Activated naive CD8-positive, alpha-beta T cell treated with anti-CD3 and anti-CD28 coated beads for 36 hours (primary cell): ENCODE measurements at places on chromosomes 6 and 20.
A peak's percentile ranks its signal among the peaks of the same experiment; 100 is the strongest.

GRCh38 chr6:11012295-11012754, 31.8 kb downstream of the ELOVL2 start:
- H3K4me1 ChIP-seq: no peaks in the 10 kb centered on the region
- H3K4me3 ChIP-seq: no peak overlapping the region
- DNase-seq: no peak
- H3K27ac ChIP-seq: no peak overlapping the region
- no peaks in the 10 kb centered on the region for H3K36me3 ChIP-seq

GRCh38 chr6:42450477-42451332, 1.0 kb downstream of the TRERF1 start:
- H3K27me3 ChIP-seq: peaks cover 10% of the 10 kb centered on the region
- H3K4me1 ChIP-seq: peaks cover 46% of the 10 kb centered on the region
- H3K27ac ChIP-seq: peak overlapping the region; percentile 87
- DNase-seq: peak; percentile 46
- peak overlapping the region; percentile 94 for H3K4me3 ChIP-seq
- peaks cover 12% of the 10 kb centered on the region for H3K36me3 ChIP-seq

- H3K4me1 ChIP-seq: no peaks in the 10 kb centered on the region
- DNase-seq: no peak
- no peak overlapping the region for H3K4me3 ChIP-seq
- peaks cover 11% of the 10 kb centered on the region for H3K27me3 ChIP-seq
- no peaks in the 10 kb centered on the region for H3K36me3 ChIP-seq
These were observed 82.1 kb upstream of the DTNBP1 start for GRCh38 chr6:15744818-15745402.

DNA sequence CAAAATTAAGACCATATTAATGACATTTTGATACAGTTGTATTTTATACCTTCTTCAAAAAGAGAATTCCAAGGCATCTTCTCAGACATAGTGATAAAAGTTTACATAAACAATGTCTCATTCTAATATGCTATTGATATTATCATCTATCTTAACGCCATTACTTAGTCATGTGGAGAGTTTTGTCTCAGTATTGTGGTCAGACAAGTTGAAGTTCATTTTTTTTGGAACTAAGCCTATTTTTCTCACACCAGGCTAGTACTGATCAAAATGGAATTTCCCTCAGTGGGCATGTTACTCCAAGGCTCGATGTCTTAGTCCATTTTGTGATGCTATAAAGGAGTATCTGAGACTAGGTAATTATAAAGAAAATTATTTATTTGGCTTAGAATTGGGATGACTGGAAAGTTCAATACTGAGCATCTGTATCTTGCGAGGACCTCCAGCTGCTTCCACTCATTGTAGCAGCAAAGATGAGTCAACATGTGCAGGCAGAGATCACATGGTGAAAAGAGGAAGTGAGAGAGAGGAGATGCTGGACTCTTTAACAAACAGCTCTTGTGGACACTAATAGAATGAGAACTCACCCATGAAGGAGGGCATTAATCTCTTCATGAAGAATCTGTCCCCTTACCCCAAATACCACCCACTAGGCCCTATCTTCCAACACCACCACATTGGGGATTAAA, 825.5 kb upstream of the MANEA start:
- no peaks in the 10 kb centered on the region for H3K36me3 ChIP-seq
- no peaks in the 10 kb centered on the region for H3K4me1 ChIP-seq
- H3K4me3 ChIP-seq: no peak overlapping the region
- no peak overlapping the region for H3K27ac ChIP-seq
- no peaks in the 10 kb centered on the region for H3K27me3 ChIP-seq
- DNase-seq: no peak

GRCh38 chr20:62795023-62795761, 1.1 kb upstream of the MRGBP start:
- H3K4me1 ChIP-seq: peaks cover 36% of the 10 kb centered on the region
- H3K27me3 ChIP-seq: no peaks in the 10 kb centered on the region
- peak; percentile 85 for DNase-seq
- peaks cover 11% of the 10 kb centered on the region for H3K36me3 ChIP-seq

- H3K36me3 ChIP-seq: peaks cover 67% of the 10 kb centered on the region
- H3K27me3 ChIP-seq: no peaks in the 10 kb centered on the region
- DNase-seq: no peak
- H3K4me1 ChIP-seq: peaks cover 6% of the 10 kb centered on the region
- no peak overlapping the region for H3K27ac ChIP-seq
- H3K4me3 ChIP-seq: no peak overlapping the region
These were observed 92.2 kb downstream of the CTNNBL1 start for GRCh38 chr20:37786043-37786442.

DNA sequence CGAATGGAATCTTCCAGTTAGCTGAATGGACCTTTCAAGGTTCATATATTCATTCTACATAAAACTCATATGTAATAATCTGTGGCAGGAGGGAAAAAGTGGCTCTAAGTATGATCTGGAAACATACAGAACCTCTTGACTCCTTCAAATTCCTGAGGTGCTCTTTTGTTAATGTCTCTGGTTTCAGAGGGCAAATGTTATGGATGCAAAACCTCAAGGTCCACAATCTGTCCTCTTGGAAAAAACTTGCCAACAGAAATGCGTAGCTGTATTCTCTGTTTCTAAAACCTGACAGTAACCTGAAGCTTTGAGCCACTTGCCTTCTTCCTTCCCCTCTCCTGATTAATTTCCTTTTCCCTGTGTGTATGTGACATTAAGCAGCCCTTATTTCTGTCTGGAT, 80.9 kb upstream of the SUPT3H start:
- no peak overlapping the region for H3K4me3 ChIP-seq
- peaks cover 7% of the 10 kb centered on the region for H3K4me1 ChIP-seq

DNA sequence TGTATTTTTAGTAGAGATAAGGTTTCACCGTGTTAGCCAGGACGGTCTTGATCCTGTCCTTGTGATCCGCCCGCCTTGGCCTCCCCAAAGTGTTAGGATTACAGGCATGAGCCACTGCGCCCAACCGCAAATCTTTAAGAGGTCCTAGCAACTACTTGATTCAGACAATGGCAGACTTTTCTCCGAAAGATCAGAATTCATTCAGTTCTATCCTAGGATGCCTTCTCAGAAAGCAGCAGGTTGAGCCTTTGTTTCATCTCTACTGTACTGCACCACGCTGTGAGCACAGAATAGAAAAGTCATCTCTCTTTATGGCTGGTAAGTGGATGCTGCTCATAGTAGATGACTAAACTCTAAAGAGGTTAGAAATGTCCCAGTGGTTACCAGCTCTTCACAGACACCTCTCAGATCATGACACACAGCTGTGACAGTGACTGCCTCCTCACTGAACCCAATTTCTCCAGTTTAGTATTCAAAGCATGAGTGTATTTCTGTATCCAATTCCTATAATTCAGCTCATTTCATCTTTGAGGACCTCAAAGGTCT, 6.0 kb upstream of the HSF2 start:
- no peak overlapping the region for H3K27ac ChIP-seq
- no peaks in the 10 kb centered on the region for H3K36me3 ChIP-seq
- H3K27me3 ChIP-seq: no peaks in the 10 kb centered on the region
- DNase-seq: no peak

DNA sequence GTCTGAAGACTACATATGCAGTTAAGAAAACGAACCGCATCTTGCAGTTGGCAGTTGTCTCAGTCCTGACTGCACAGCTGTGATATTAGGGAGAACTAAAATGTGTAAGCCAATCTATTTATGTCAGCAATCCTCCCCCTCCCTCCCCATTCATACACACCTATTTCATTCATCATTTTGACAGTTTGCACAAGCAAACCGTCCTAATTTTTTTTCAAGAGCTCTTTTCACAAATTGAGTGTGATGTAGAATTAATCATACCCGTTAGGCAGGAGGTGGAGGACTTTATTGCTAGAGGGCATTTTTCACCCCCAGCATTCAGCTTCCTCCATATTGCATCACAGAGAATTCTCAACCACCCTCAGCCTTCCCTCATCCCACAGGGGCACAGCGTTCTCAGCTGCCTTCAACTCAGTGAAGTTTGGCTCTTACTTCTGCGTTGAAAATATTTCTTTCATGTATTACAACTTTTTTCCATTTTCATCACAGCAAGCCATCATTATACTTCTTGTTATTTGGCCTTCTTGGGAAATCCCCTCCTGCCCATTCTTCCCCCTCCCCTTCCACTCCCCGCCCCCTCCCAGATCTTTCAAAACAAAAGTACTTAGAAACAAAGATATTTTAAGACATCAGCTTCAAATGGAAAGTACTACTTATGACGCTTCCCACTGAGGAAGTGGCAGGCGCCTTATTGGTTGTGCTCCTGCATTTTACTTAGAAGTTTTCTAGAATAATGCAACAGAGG, 37.5 kb downstream of the NOX3 start:
- peaks cover 48% of the 10 kb centered on the region for H3K4me1 ChIP-seq
- peak; percentile 61 for DNase-seq
- H3K36me3 ChIP-seq: peaks cover 10% of the 10 kb centered on the region
- peak overlapping the region; percentile 76 for H3K4me3 ChIP-seq
- H3K27ac ChIP-seq: peak overlapping the region; percentile 100

DNA sequence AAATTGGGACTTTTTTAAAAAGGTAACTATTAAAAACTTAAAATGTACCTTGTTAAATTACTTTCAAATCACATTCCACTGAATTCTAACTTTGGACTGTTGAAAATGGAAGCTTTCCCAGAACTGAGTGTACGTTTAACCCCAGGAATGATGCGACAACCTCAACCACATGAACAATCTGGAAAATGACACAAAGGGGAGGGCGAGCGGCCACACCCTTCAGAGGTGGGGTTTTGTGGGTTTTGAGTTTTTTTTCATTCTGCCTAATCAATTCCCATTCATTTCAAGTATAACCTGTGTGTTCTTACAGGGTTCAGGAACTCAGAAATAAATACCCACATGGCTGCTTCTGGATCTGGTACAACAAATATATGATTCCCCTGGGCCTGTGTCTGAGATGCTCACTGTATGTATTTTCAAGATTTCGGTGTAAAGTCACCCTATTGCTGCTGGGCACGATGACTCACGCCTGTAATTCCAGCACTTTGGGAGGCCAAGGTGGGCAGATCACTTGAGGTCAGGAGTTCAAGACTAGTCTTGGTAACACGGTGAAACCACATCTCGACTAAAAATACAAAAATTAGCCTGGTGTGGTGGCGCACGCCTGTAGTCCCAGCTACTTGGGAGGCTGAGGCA, 21.6 kb downstream of the CNKSR3 start:
- no peak for DNase-seq
- H3K4me1 ChIP-seq: no peaks in the 10 kb centered on the region
- no peaks in the 10 kb centered on the region for H3K36me3 ChIP-seq
- peaks cover 4% of the 10 kb centered on the region for H3K27me3 ChIP-seq
- no peak overlapping the region for H3K4me3 ChIP-seq

DNA sequence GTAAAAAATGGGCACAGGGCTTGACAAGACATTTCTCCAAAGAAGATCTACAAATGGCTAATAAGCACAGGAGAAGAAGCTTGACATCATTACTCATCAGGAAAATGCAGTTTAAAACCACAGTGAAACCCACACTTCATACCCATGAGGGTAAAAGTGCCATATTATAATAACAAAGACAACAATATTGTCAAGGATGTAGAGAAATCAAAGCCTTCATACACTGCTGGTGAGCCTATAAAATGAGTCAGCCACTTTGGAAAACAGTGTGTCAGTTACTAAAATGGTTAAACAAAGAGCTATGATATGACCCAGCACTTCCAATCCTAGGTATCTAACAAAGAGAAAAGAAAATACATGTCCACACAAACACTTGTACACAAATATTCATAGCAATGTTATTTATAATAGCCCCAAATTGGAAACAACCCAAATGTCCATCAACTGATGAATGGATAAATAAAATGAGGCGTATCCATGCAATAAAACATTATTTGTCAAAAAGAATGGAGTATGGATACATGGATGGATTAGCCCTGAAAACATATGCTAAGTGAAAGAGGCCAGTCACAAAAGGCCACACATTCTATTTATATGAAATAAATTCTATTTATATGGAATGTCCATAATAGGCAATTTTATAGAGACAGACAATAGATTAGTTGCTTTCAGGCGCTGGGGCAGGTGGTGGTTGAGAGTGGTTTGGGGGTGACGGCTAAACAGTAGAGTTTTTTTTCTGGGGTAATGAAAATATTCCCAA, 11.5 kb upstream of the IL20RA start:
- no peak overlapping the region for H3K4me3 ChIP-seq
- DNase-seq: no peak
- no peaks in the 10 kb centered on the region for H3K4me1 ChIP-seq
- H3K27me3 ChIP-seq: peaks cover 32% of the 10 kb centered on the region

DNA sequence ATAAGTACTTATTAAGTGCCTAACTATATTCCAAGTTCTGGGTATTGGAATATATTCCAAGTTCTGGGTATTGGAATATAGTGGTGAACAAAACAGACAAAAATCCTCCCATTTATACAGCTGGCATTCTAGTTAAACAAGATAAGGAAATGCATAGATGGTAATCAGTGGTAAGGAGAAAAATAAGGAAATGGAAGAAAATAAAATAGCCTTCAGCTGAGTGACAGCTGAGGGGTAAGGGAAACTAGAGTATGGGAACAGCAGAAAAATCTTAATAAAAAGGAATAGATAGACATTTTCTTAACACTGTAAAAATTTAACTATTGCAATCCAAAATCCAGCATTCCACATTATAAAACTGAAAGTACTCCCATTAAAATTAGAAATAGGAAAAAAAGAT, 17.2 kb upstream of the WFDC10A start:
- H3K27me3 ChIP-seq: peaks cover 22% of the 10 kb centered on the region
- H3K4me3 ChIP-seq: no peak overlapping the region
- DNase-seq: no peak
- H3K27ac ChIP-seq: no peak overlapping the region
- H3K36me3 ChIP-seq: peaks cover 2% of the 10 kb centered on the region

- peaks cover 48% of the 10 kb centered on the region for H3K4me1 ChIP-seq
- H3K36me3 ChIP-seq: peaks cover 23% of the 10 kb centered on the region
- no peaks in the 10 kb centered on the region for H3K27me3 ChIP-seq
These were observed 4.2 kb downstream of the UBE2J1 start for GRCh38 chr6:89348372-89348771.

- peaks cover 9% of the 10 kb centered on the region for H3K4me1 ChIP-seq
- H3K27me3 ChIP-seq: no peaks in the 10 kb centered on the region
- no peak overlapping the region for H3K27ac ChIP-seq
- no peak for DNase-seq
- H3K4me3 ChIP-seq: no peak overlapping the region
- H3K36me3 ChIP-seq: peaks cover 1% of the 10 kb centered on the region
These were observed 64.7 kb upstream of the TIAM2 start for GRCh38 chr6:154930451-154930851.

DNA sequence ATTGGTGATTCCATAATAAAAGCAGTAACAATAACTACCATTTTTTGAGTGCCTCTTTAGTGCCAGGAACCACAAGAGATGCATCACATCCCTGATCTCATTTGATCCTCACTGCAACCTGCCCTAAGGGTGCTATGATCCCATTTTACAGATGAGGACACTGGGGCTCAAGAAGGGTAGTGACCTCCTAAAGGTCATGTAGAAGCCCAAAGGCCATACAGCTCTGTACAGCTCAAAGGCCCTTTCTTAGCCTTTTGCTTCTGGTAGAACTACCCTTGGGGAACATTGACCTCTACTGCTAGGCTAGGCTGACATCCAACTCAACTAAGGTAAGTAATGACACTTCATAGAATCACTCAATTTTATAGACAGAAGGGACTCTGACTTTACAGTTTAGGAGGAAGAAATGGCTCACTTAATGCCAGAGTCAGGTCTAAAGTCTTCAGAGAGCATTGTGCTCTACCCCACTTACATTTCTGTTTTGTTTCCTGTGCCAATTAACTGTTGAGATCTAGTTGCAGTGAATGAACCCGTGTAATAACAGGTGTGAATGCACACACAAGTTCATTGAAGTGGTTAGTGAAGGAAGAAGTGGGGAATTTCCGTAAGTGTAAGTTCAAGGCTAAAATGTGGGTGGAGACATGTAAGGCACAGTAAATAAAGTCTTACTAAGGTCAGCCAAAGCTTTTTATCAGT, 10.7 kb downstream of the SLC9A8 start:
- H3K27me3 ChIP-seq: no peaks in the 10 kb centered on the region
- peak overlapping the region; percentile 89 for H3K27ac ChIP-seq
- H3K4me3 ChIP-seq: peak overlapping the region; percentile 24
- peaks cover 42% of the 10 kb centered on the region for H3K4me1 ChIP-seq
- no peak for DNase-seq
